ENCODE measurements at places on chromosomes 7 and 10.

DNA sequence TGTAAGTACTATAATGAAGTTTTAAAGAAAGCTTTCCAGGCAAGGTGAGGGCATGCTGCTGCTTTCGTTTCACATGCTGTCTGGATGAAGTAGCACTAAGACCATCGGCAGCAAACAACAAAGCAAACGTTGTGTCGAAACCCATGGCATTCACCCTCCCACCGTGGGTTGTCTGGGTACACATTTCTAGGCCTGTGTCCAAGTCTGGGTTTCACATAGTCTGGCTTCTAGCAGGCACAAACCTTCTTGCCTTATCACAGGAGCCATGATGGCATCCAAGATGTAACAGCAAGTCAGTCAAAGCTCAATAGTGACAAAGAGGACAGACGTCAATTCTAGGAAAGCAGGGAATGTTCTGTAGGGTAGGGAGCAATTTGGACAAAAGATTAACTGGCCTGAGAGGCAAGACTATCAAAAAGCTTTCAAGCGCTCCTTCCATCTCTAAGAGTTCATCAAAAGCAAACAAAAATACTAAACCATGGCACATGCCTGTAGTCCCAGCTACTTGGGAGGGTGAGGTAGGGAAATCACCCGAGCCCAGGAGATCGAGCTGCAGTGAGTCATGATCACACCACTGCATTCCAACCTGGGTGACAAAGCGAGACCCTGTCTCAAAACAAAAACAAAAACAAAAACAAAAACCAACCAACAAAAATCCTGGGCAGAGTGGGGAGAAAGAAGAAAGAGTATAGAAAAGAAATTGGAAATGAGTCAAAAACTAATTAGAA is 42.7 kb downstream of the PAXIP1 start:
- DNase-seq, result no peak

DNA sequence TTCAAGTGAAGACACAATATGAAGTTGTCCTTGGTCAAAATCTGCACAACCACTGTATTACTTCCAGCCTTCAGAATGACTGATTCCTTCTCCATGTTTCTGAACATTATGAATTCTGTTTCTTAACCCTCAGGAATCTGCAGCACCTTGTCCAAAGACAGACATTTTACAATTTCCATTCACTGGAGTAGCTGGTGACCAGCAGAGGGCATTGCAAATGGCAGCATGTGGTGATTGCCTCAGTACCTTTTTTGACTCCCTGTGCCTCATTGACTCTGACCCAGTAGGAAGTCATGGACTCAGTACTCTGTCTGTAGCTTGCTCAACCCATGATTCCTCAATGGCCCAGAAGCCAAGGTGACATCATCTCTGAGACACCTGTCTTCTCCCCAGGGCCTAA is 879 bp upstream of the VPS41 start:
- DNase-seq, result no peak

DNA sequence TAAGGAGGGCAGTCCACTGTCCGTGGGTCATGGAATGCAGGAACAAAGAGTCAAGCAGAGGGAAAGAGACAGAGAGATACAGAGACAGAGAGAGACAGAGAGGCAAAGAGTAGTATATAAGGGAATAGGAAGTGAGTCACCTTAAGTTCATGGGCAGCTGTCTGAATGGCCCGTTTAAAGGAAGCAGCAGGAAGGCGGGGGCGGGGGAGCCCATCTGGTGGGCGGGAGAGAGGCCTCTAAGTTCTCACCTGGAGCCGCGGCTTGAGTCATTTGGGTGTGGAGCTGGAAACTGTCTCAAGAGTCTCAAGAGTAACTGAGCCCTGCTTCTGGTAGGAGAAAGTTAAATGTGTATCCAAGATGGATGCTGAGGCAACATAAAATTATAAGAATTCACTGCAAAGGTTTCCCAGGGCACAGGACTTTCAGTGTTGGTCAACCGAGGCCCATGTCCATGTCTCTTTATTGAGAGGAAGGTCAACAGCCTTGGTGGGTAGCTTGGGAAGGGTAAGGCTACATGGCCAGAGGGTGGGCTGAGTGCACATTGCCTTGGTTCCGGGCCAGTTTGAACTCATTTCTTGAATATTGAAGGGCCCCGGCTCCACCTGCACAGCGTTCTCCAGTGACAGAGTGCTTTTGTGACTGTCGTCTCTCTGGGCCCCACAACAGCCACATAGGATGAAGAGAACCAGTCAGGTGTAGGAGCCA is 85.5 kb upstream of the CACUL1 start:
- DNase-seq, result no peak

GRCh38 chr10:30489346-30489745 is 55.4 kb downstream of the MAP3K8 start:
- DNase-seq, result no peak

DNA sequence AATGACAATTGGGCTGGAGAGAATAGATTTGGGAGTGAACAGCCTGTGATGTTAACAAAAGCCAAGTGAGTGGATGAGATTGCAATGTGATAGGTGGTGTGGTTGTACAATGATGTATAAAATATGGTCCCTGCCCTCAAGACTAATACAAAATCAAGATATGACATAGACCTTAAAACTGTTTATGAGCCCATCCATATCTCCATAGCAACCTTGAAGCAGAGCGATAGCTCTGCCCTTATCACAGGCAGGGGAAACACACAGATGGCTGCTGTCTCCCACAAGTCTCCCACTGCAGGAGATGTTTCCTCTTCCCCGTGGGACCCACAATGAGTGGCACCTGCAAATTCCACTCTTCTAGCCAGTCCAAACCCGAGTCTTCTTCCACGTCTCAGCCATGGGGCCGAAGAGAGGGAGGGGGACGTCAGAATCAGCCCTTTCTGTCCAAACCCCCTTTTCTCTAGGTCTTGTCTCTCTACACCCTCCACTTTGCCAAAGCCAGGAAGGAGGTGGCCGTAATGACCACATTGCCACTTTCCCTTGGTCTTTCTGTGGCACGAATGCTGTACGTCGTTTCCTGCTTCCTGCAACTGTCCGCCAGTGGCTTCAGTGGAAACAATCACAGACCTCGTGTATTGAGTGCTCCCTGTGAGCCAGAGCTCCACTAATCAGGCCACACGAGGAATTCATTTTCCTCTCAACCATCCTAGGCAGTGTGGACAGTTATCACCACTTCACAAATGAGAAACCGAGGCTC is 7.5 kb upstream of the TBXAS1 start:
- DNase-seq, result no peak

GRCh38 chr10:60170250-60170649 is 219.4 kb downstream of the ANK3 start:
- no peak for DNase-seq

DNA sequence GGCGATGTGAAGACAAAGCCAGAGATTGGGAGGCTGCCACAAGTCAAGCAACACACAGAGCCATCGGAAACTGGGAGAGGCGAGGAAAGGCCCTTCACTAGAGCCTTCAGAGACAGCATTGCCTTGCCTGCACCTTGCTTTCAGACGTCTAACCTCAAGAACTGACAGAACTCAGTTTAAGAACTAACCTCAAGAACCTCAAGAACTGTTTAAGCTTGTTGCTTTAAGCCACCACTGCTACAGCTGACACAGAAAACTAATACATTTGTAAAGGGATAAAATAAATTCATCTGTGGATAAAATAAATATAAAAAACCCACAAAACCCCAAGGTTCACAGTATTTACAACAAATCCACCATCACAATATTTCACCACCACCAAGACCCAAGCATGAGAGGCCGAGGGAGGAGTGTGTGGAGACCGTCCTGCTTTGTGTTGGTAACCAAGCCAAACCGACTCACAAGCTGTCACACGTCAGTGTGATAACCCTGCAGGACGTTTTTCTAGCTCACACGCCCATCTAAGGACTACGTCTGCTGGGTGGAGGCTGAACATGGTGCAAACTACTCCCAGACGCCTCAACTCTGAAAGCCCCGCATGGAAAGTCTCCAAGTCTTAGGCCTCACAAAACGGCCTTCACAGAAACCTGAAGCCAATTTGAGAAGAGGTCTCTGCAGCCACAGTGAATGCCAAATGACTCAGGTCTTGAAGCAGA is 116.8 kb downstream of the ABLIM1 start:
- DNase-seq, result peak; percentile 8

DNA sequence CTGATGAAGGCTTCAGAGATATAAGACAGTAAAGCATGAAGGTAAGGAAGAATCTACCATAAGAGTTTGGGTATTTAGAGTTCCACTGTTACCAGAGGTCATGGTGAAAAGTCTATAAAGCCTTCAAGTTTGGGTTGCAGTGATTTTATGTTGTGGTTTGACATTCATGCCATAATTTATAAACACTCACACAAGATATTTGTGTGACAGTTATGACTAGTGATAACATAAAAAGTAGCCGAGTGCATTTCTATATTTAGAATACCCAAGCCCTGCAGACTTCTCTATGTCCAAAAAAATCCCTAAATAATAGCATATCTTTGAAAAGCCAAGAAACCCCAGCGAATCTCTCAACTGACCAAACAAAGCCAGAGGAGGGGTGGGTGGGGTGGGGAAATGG is 229.9 kb downstream of the CXCL12 start:
- DNase-seq, result peak; percentile 32

DNA sequence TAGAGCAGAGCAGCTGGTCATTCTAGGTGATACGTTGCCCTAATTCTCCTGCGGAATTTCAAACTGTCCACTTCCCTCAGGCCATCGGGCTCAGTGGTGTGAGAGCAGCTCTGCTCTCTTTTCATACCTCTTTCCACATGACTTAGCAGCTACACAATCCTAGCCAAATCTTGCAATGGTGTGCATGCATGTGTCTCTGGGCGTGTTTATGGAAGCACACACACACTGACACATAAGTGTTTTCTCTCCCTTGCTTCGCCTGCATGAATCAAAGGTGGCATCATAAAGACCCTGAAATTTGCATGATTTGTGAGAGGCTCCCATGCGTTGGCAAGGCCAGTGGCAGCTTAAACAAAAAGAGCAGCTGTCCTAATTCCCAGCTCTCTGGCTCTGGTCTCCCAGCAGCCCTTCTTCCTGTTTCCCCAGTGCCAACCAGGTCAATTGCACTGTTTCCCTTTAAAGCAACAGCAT is 1189.5 kb downstream of the GATA3 start:
- DNase-seq, result no peak

DNA sequence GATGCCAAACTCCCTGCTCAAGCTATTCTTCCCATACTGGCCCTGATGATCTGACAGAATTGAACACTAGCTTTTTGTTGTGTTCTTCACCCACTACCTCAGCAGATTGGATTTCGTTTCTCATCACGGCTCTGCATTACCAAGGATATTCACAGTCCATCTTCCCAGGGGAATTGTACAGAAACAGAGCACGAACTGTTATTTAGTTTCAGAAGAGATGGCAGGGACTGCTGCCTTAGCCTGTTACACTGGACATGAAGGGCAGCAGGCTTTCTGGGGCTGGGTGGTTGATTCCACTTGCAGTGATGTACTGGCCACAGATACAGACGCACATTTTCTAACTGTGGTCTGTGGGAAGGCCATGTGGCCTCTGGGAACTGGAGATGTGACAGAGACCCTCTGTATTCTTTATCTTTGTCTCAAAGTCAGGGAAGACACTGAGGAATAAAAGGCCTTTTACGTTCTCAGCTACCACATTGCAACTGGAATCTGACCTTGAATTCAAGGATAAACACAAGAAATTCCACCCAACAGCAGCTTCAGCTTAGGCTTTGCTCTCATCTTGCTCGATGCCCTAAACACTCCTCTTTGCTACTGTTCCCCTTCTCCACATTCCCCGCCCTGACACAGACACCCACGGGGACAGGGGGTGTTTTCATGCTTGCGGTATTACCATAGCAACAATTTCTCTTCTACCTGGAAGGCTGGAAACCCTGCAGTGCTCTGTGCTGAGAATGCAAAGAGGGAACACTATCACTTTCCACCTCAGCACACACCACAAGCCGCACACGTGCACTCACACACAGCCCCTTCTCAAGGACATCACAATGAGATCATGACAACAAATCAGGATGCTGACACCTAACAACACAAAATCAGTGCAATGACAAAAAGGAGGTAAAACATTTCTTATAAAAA is 81.7 kb downstream of the RNF216 start:
- DNase-seq, result no peak

- DNase-seq, result no peak
Observed at GRCh38 chr10:42615419-42615818, 23.0 kb downstream of the ZNF33B start.

DNA sequence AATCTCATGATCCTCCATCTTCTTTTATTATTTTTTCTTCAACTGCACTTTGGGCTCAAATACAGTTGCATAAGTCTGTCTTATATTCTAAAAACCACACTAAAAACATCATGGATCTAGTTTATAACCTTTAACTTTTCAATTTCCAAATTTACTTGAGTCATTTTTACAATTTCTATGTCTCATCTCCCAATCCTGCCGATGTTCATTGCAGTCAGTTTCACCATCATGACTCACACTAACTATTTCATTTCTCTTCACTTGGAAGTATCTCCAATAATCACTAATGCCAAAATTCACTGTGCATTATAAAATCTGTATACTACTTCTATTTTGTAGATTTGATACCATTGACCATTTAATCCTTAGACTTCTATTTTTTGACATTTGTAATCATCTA is 806.9 kb upstream of the SORCS1 start:
- peak; percentile 28 for DNase-seq

- DNase-seq, result no peak
Observed at GRCh38 chr7:63899691-63900393, 98.8 kb upstream of the ZNF722 start.

GRCh38 chr10:121078036-121078435 is 226.9 kb downstream of the WDR11 start:
- no peak for DNase-seq

- DNase-seq, result peak; percentile 5
Observed at GRCh38 chr7:30984359-30985107, 20.8 kb downstream of the GHRHR start.

GRCh38 chr10:75861582-75861981 is 430.2 kb downstream of the LRMDA start:
- no peak for DNase-seq
